ENCODE measurements at places on chromosomes 2 and 18. TPM values are rescaled to one million over a fixed set of nuclear protein-coding genes. Genes with fewer than 3 reads are reported as not detected.

- H3K4me3 ChIP-seq, result no peak overlapping the region
- no peak overlapping the region for H3K27ac ChIP-seq
- no peaks in the 10 kb centered on the region for H3K36me3 ChIP-seq
- no peaks in the 10 kb centered on the region for H3K27me3 ChIP-seq
- no peaks in the 10 kb centered on the region for H3K4me1 ChIP-seq
Observed at GRCh38 chr18:37741032-37741623, 175.5 kb upstream of the CELF4 start.

GRCh38 chr18:31828613-31829012 lies 67.9 kb upstream of the SLC25A52 start:
- H3K4me1 ChIP-seq, result no peaks in the 10 kb centered on the region
- no peak overlapping the region for H3K27ac ChIP-seq
- H3K36me3 ChIP-seq, result no peaks in the 10 kb centered on the region
- no peak overlapping the region for H3K4me3 ChIP-seq

The CHRNA1 gene
- not detected for total RNA-seq

The TUBA3E gene
- not detected for total RNA-seq

The FSIP2 gene
- total RNA-seq, result 0.38 TPM

Data from pancreas (tissue), 10 donors.